MCF 10A (cell line): ENCODE measurements at places on chromosomes 6 and 20. TPM values are rescaled to one million over a fixed set of nuclear protein-coding genes. Genes with fewer than 3 reads are reported as not detected.

ADTRP gene
- total RNA-seq = 14.8 and 25.3 TPM in 2 replicates

GHRH gene
- not detected in 2 replicates for total RNA-seq

DZANK1 gene
- total RNA-seq = 2.5 and 3.0 TPM in 2 replicates

MAP1LC3A gene
- total RNA-seq = 10.5 and 10.7 TPM in 2 replicates

SAYSD1 gene
- total RNA-seq = 8.4 and 10.9 TPM in 2 replicates

PACRG gene
- not detected in 2 replicates for total RNA-seq

PRSS16 gene
- 22.8 and 27.9 TPM in 2 replicates for total RNA-seq

MYB gene
- not detected in 2 replicates for total RNA-seq

TPBG gene
- total RNA-seq = 72.9 and 96.9 TPM in 2 replicates

FAM83B gene
- total RNA-seq = 22.3 and 25.4 TPM in 2 replicates

GTSF1L gene
- not detected in 2 replicates for total RNA-seq

XRN2 gene
- 60.8 and 67.8 TPM in 2 replicates for total RNA-seq

TRIM40 gene
- not detected in 2 replicates for total RNA-seq

EPPIN gene
- not detected in 2 replicates for total RNA-seq

HEY2 gene
- not detected in 2 replicates for total RNA-seq

BMP2 gene
- total RNA-seq = 6.7 and 7.7 TPM in 2 replicates

BTN1A1 gene
- not detected in 2 replicates for total RNA-seq

MLN gene
- not detected in 2 replicates for total RNA-seq

PPIL1 gene
- 53.6 and 54.9 TPM in 2 replicates for total RNA-seq

RSPO4 gene
- not detected in 2 replicates for total RNA-seq

LY6G6D gene
- total RNA-seq = not detected in 2 replicates

ULBP2 gene
- 3.1 and 5.2 TPM in 2 replicates for total RNA-seq

COL21A1 gene
- 1.8 and 5.4 TPM in 2 replicates for total RNA-seq

HLA-DPB1 gene
- not detected in 2 replicates for total RNA-seq

CLVS2 gene
- not detected in 2 replicates for total RNA-seq

SNRPB2 gene
- 57.7 and 74.3 TPM in 2 replicates for total RNA-seq

TINAG gene
- total RNA-seq = not detected in 2 replicates

TSPO2 gene
- not detected in 2 replicates for total RNA-seq

KIF6 gene
- total RNA-seq = 0.91 and 1.3 TPM in 2 replicates

POPDC3 gene
- 7.3 and 7.9 TPM in 2 replicates for total RNA-seq

CLPSL1 gene
- not detected in 2 replicates for total RNA-seq

SPATA2 gene
- 5.5 and 8.6 TPM in 2 replicates for total RNA-seq

FAM217A gene
- total RNA-seq = not detected in 2 replicates

C6orf120 gene
- 25.3 and 26.3 TPM in 2 replicates for total RNA-seq

SUMO4 gene
- 1.6 and 2.1 TPM in 2 replicates for total RNA-seq

CRISP3 gene
- not detected in 2 replicates for total RNA-seq

USP49 gene
- 4.1 and 4.3 TPM in 2 replicates for total RNA-seq

FAM209B gene
- not detected in 2 replicates for total RNA-seq
